Stimulated activated CD4-positive, alpha-beta T cell treated with anti-CD3 and anti-CD28 coated beads, Interleukin-1b, Interleukin-23, amount 100 ng/mL, for 48 hours (primary cell): ENCODE measurements at places on chromosomes 2 and 18.

- DNase-seq = no peak
These were observed 34.9 kb downstream of the LTBP1 start for GRCh38 chr2:32981612-32982011.

GRCh38 chr2:44547718-44548117 is 186.0 kb downstream of the CAMKMT start:
- DNase-seq = no peak

- DNase-seq = no peak
These were observed 4.9 kb downstream of the SMAD7 start for GRCh38 chr18:48945953-48946217.

DNA sequence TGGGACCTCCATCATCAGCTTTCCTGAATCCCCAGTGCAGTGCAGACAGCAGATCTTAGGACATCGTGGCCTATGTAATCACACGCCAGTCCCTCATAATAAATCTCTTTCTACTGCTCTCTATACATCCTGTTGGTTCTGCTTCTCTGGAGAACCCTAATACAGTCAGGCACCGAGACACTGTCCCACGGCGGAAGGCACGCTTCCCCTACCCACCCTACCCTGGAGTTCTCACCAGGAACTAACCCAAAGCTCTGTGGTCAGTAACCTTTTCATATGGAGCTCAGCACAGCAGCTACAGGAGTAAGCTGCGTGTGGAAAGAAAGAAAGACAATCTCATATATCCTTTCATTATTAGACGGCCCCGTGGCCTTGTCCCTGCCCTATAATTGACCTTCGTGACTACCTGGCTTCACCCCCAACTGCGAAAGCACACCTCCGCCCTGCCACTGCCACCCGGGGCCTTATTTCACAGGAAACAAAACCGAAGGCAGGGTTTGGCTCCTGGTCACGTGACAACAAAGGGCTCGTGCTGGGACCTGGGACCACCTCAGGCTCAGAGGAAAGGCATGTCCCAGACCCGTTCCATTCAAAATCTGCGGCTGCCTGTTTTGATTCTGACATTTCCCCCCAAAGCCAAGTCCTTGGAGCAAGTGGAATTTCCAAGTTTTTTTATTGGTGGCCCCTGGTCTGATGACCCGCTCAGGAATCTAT is 99.7 kb upstream of the ODC1 start:
- no peak for DNase-seq

DNA sequence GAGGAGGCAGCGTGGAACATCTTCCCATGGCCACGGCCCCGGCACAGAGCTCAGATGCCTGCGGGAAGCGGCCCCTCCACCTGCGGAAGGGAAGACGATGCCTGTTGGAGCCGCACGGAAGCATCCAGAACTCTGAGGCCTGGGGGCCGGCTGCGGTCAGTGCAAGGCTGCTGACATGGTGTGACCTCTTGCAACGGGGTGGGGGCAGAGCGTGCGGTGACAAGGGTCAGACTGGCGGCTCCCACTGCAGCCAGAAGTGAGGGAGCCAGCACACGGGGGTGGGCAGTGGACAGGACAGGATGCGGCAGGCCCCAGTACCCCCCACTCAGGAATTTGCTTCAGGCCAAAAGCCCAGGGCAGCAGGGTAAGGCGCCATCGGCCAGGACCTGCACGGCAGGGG is 48.8 kb downstream of the SLC66A2 start:
- DNase-seq = no peak

GRCh38 chr2:124048664-124049063 is 23.6 kb downstream of the CNTNAP5 start:
- no peak for DNase-seq

DNA sequence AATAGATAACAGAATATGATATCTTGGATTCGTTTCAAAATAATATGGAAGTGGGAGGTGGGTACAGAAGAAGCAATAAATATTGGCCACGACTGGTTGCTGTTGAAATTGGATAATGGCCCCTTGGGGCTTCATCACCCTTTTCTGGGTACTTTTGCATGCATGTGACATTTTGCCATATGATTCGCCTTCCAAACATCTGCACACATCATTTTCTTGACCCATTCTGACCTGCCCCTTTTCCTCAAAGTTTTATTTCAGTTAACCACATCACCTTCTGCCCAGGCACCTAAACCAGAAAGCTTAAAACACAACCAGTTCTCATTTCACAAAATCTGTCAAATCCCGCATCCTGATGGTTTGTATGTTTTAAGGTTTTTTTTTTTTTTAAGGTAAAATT is 116.7 kb upstream of the AGAP1 start:
- no peak for DNase-seq

DNA sequence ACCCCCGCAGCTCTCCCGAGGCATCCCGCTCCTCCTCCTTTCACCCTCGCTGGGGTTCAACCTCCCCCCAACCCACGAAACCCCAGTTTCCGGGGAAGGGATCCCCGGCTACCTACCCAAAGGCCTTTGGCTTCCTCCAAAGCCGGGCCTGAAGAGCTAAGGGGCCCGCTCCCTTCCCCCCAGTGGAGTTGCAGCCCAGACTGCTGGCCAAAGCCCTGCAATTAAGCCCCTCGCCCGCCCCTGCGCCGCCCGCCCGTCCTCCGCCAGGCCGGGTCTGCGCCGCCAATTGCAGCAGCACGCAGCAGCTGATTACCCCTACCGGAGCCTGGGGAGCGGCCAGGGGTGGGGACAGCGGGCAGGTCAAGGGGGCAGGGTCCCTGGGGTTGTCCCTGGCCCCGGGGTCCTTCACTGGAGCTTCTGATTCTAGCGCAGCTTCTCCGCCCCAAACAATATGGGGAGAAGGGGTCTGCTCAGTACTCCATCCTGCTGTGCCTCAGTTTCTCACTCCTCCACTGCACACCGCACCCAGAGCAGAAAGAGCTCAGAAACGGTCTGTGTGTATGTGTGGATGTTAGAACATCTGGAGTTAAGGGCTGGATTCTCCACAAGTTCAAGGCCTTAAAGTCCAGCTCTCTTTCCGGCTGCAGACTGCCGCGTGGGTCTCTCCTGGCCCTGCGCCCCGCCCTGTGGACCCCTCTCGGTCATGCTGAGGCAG is 16.9 kb downstream of the WNT10A start:
- no peak for DNase-seq

GRCh38 chr2:157301307-157301706 is 24.3 kb downstream of the ERMN start:
- DNase-seq = no peak

GRCh38 chr2:47016172-47016913 is 100.7 kb upstream of the MCFD2 start:
- no peak for DNase-seq

DNA sequence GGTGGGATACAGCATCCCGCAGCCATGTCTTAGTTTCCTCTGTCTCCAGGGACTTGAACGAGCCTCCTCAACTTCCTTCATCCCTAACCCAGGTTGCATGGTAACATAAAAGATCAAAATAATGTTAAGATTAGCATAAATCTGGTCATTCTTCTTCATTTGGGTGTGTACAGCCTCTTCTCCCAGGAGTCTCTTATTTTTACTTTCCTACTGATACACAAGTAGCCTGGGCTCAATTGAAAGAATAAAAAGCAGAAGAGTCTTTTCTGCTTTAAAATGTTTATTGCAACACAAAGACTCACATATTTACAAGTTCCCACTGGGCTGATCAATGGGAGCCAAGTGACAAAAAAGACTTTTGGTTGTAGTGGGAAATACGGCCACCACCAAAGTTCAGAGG is 137.9 kb upstream of the PID1 start:
- no peak for DNase-seq

DNA sequence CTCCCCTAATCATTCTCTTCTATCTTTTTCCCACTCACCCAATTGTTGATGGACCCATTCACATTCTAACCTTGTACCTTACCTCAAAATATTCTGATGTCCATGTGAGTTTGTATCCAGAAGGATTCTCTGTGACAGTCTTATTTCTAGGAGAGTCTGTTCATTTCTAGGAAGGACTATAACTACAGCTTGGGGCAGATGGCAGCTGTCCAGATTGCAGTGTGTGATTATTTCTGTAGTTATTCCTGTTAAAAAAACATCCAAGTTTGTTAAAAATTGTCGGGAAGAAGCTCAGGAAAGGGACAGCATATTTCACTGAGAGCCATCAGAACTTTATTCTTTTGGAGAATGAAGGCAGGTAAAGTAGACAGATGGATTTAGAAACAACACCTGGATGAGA is 142.6 kb downstream of the RAPGEF4 start:
- no peak for DNase-seq

DNA sequence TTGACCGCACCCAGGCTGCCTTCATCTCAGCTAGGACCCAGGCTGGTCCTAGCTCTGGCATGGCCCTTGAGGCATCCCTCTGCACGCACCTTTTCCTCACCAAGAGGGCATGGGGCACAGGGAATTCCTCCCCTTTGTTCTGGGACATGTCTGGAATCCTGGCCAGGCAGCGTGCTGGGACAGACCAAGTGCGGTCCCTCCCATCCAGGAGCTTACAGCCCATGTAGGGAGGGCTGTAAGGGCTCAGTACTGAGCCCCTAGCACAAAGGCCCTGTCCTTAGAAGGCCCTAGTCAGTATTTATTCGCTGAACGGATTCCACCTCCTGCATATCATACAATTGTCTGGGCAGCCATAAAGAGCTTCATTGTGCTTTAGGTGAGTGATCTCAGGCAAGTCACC is 3.0 kb downstream of the TMEM37 start:
- no peak for DNase-seq

- no peak for DNase-seq
These were observed 65.0 kb upstream of the HPCAL1 start for GRCh38 chr2:10237392-10238321.

DNA sequence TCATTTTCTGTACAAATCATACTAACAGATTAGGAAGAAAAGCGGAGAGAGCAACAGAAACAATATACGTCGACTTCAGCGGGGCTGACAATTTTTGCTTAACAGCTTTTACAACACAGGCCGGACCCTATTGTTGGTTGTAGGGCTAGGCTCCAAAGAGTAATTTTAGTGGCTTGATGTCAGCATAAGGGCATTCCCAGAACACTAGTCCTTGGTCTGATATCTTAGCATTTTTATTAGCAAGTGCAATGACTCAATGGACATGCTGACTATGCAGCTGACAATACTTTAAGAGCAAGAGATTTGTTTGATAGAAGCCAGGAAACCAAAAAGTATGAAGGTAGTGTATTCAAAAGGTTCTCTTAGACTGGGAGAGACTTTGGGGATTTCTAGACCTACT is 209.9 kb downstream of the LNPK start:
- no peak for DNase-seq

DNA sequence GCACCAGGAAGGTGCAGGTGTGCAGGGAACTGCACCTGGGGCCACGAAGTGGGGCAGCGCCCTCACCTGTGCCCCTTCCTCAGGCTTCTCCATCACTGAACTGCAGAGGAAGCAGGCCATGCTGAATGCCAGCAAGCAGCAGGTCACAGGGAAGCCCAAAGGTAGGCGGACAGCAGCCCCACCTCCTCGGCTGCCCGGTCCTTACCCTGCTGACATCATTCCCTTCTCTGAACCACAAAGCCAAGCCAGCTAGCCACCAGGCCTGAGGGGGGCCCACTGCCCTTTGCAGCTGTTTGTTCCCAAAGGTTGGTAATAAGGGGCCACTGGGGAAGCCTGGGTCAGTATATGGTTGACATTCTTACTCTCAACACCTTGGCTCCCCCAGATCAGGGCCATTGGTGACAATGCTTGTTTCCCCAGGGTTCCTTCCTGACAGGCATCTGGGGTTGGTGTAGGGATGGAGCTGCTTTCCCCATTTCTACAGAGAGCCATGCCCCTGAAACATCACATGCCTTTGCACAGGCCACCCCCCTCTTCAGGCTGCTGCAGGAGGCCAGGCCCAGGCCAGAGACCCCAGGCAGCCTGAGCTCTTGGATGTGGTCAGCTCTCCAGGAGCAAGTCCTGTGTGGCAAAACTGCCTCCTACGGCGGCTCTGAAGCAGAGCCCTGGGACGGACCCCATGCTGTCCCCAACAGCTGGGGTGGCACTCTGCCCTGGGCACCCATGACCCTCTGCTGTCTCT is 47.8 kb downstream of the FAM168B start:
- DNase-seq = no peak

- DNase-seq = no peak
These were observed 1795.7 kb upstream of the PIK3C3 start for GRCh38 chr18:40159141-40160017.

GRCh38 chr18:58394602-58395425 is 234.1 kb downstream of the ALPK2 start:
- DNase-seq = no peak

DNA sequence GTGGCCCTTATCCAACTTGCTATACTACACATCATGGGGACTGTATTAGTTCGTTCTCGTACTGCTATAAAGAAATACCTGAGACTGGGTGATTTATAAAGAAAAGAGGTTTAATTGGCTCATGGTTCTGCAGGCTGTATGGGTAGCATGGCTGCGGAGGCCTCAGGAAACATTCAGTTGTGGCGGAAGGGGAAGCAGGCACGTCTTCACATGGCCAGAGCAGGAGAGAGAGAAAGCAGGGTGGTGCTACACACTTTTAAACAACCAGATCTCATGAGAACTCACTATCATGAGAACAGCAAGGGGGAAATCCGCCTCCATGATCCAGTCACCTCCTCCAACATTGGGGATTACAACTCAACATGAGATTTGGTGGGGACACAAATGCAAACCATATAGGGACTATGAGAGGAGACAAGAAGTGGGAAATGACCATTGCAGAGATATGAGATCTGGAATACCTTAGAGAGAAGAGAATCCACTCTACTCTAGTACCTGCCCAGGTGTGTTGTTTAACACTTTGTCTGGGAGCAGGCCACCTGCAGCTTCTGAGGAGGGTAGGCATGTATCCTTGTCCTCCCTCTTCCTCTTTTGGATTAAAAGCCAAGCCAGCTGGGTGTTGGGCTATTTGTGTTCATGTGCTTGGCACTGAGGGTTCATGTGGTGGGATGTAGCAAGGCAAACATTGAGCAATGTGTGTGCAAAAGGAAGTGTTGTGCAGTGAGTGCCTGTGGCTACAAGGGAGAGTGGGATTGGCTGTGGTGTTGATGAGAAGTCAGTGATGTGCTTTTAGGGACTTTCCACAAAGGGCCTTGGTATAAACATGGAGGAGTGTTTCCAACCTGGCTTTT is 22.8 kb downstream of the TTLL4 start:
- peak; percentile 28 for DNase-seq

DNA sequence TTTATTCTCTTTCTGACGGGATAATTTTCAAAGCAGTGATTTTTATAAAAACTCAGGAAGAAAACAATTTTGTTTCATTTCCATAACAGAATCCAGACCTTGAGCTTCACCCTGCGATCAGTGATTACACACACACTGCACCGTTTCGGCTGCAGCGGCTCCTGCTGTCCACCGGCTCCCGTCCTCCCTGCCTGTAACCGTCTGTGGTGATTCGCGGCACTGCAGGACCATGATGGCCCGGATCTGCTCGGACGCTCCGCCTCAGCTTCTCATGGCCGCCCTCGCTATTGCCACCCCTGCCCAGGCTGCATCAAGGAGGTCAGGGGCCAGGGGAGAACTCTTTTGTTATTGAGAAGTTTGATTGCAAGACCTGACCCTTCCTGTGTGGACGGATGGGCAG is 246.1 kb downstream of the TWIST2 start:
- DNase-seq = no peak

GRCh38 chr2:86556508-86556907 is 6.7 kb downstream of the CHMP3 start:
- DNase-seq = no peak

- DNase-seq = no peak
These were observed 37.8 kb upstream of the IKZF2 start for GRCh38 chr2:213189001-213189899.
